OCI-LY7 (cell line): ENCODE measurements at places on chromosomes 5 and 9.
A peak's percentile ranks its signal among the peaks of the same experiment; 100 is the strongest.

- no peak for DNase-seq
Observed at GRCh38 chr5:68376935-68377334, 161.4 kb downstream of the PIK3R1 start.

- no peak for DNase-seq
Observed at GRCh38 chr5:67378256-67378655, 181.7 kb upstream of the CD180 start.

- DNase-seq: no peak
Observed at GRCh38 chr5:158942217-158942616, 157.5 kb downstream of the EBF1 start.

DNA sequence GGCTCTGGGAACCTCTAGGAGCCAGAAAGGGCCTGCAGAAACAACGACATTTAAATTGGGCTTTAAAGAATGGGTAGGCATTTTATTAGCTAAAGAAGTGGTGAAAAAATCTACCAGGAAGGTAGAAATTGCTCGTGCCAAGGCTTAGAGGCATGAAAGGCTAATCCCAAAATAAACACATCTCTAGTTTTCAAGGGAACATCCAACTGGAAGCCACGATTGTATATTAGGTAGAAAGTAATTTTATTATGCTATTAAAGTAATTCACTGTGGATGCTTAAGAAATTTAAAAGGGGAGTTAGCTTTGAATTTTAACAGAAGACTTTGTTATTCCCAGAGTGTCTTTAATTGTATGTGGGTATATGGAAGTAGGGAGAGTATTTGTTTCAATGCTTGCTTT lies 17.5 kb upstream of the CNTLN start:
- no peak for DNase-seq

GRCh38 chr9:85541876-85542275 lies 199.9 kb downstream of the AGTPBP1 start:
- no peak for DNase-seq

GRCh38 chr9:84216151-84216550 lies 124.4 kb downstream of the SLC28A3 start:
- no peak for DNase-seq

- DNase-seq: no peak
Observed at GRCh38 chr5:38546691-38547146, 9.7 kb downstream of the LIFR start.

GRCh38 chr5:88090506-88090905 lies 178.1 kb downstream of the TMEM161B start:
- DNase-seq: no peak

DNA sequence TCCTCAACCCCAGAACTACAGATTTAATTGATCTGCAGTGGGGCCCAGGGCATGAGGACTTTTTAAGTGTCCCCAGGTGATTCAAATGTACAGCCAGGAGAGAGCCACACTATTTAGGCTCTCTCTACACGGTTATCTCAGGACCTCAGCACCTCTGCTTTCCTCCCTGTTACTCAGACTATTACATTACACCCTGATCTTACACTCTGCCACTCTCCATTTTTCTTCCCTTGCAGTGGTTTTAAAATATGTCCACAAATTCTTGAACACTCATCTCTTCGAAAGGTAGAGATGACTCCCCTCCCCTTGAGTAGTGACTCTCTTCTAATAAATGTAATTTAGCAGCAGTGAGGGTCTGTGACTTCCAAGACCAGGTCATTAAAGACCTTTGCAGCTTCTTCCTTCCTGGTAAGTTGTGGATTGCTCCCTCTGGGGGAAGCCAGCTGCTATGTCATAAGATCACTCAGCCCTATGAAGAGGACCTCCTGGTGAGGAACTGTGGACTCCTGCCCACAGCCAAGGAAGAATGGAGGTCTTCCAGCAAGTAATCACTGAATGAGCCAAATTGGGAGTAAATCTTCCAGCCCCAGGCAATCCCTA lies 87.5 kb upstream of the SSBP2 start:
- DNase-seq: peak; percentile 68

- DNase-seq: no peak
Observed at GRCh38 chr5:108536321-108536720, 154.4 kb upstream of the FBXL17 start.

- no peak for DNase-seq
Observed at GRCh38 chr9:114837923-114838322, 32.1 kb upstream of the TNFSF15 start.

DNA sequence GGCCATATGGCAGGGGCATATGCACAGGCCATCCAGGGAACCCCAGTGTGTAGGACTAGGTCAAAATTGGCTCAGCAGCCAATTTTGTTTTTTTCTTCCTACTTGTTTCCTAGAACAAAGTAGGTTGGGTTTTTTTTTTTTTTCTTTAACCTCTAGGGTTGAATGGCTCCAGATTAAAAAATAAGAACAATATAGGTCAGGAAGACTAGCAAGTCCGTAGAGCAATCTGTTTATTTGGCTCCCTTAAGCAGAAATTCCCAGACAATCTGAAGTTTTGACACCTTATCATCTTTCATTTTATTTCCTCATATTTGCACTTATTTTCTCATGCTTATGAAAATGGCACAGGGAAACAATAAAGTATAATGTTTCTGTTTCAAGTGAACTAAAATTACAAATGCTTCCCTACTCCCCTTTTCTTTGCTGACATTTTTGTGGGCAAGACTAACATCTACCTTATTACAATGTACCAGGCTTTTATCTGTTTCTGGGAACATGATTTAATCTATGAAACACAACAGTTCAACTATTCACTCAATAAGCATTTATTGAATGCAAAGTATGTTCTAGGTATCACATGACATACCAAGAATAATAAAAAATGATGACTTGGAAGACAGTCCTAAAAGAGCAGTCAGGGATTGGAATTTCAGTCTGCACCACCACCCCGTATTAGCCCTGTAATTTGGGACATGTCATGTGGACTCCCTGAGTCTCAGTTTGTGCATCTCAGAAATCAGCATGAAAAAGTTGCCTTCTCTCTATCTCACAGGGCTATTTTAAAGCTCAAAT lies 30.5 kb downstream of the TLR4 start:
- DNase-seq: no peak

DNA sequence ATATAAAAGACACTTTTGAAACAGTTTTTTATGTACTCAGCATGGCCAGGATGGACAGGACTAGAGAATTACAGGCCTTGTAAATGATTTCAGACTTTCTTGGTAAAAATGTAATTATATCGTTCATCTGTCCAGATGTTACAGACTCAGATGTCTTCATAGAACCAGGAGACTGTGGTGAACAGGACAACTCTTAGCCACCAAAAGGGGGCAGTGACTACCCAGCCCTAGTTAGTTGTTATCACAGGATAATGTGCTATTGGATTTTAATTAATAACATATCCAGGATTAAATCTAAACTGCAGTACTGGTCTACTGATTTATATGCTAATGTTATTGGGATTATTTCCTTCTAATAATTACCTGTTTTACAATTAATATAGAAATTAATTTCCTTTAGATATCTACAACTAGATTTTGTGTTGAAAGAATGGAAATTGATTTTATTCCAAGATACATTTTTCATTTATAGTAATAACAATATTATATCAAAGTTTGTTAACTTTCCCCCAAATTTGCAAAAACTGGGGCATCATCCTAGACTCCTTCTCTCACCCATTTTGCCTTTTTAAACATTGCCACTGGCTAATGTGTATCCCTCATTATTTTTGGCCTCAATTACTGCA lies 99.4 kb downstream of the MTREX start:
- peak; percentile 11 for DNase-seq

DNA sequence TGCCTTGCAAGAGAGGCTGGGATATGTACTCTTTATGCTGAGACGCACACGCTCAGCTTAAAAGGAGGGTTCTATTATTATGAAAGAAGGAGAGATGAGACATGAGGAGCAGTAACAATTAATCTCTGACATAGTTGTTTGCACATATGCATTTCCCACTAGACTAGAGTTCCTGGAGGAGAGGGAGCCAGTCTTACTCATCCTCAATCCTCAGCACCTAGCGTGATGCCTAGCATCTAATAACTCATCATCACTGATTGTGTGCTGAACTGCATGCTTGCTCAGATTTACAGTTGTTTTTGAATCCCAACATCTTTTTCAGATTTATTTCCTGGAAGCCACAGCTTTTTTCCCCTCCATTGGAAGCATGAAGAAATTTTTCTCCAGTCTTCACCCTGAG lies 35.5 kb downstream of the GCNT4 start:
- DNase-seq: no peak

GRCh38 chr9:5509573-5509972 lies 758 bp upstream of the PDCD1LG2 start:
- no peak for DNase-seq

DNA sequence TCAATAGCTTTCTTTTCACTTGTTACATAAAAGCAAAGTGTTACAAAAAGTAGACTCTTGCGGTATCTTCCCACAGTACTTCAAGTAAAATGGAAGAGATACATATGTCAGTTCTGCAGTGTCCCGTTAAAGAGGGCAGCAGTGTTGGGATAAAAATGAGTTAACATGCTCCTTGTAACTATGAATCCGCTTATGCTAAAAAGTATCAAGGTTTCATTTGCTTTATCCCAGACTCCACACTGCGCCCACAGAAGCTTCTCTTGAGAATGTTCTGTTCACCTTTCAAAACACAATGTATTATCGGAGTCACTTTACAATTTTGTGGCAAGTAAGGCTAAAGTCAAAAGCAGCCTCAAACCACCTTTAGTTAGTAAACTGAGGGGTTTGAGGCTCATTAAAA lies 790 bp downstream of the PTAR1 start:
- no peak for DNase-seq

- no peak for DNase-seq
Observed at GRCh38 chr5:172985596-172985995, 2.0 kb downstream of the ATP6V0E1 start.

- no peak for DNase-seq
Observed at GRCh38 chr9:91817493-91818224, 132.4 kb downstream of the ROR2 start.

DNA sequence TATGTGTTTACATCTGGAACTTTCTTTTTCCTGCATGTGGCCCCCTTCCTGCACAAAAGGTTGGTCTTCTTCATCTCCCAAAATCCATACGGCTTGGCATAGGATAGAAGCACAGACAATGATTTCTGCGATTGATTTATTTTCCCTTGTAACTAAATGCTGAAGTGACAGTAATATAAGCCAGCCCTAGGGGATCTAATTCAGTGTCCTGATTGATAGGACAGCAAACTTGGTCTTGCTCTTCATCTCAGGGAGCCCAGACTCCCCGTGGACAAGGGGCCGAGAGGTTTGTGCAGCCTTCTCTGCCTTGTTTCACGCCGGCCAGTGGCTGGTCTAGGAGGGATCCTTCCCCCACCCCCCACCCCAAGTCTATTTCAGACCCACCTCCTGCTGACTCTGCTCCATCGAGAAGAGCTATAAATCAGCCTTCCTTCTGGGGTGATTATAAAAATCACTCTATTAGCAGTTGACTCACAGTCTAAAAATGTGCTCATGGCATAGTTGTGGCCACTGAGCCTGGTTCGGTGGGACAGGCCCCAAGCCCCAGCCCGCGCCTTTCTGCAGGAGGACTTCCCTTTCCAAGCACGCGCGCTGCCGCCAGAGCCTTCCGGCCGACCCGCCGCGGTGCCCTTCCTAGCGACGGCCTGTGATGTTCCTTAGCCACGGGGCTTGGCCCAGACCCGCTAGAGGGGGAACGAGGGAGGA lies 89.8 kb upstream of the COL5A1 start:
- no peak for DNase-seq

DNA sequence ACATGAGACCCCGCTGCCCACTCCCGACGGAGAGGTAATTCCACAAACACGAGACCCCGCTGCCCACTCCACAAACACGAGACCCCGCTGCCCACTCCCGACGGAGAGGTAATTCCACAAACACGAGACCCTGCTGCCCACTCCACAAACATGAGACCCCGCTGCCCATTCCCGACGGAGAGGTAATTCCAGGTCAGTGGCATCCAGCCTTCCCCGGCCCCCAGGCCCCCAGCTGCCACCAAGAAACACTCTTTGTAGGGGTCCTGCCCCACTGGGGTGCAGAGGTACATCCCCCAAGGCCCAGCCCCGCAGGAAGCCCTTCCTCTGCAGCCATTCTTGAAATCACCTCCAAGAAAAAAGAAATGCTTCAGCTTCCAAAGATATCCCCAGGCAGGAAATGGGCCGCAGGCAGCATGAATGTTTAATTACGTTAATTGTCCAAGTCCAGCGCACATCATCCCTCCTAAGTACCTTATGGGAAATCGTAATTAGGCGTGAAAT lies 115.9 kb downstream of the ADAMTS2 start:
- no peak for DNase-seq

GRCh38 chr5:143557061-143557818 lies 153.8 kb upstream of the NR3C1 start:
- DNase-seq: no peak

DNA sequence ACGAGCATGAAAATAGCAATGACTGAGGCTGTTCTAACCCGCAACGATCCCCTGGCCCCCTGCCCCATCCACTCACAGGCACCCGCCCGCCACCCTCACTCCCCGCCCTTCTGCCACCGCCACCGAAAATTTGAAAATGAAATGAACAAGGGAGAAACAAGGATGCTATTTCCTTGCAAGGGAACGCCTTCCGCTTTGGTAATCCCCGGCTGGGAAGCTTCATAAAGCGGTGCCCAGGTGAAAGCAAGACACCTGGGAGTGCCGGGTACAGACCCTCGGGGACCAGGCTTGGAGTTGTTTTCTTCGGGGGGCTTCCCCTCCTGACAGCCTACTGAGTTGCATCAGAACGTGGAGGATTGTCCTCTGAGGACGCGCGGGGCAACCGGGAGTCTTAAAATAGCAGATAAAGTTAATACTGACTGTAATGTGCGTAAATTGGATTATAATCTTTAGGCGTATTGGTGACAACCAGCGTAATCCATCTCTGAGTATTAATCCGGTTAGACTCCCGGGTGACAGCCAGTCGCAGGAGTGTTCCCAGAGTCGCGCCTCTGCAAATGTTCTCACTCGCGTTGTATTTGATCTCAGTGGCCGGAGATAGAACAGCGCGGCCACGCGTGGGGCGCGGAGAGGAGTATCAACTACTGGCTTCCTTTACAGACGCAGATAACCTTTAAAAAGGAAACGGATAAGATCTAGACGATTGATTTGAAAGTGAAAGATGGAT lies 885 bp upstream of the MLLT3 start:
- peak; percentile 25 for DNase-seq

DNA sequence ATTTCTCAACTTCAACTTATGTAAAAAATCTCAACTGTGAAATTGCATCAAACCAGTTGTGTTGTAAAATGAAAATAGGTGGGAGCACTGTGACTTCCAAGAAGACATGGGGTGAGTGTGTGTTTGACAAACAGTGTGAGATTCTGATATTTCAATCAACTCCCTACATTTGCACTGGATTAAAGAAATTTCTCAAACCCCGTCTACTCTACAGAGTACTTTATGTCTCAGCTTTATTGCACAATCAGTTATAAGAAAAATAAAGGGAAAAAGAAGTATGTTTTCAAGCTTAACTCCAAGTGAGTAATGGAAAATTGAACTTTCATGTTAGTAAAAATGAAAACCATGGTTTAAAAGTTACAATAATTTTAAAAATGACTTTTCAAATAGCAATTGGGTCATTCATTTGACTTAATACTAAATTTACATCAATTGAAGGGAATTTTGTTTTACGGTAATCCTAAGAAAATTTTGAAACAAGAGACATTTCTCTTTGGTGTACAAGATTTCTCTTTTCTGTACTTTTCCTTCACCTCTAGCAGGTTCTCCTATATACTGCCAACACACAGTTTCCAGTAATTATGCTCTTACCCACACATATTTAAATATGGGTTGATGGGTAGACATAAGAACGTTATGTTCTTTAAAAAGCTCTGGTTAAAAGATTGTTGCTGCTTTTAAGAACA lies 80.3 kb downstream of the CDO1 start:
- no peak for DNase-seq
